ENCODE measurements at places on chromosomes 2 and 18.

GRCh38 chr2:28247290-28247689 is 145.4 kb upstream of the FOSL2 start:
- no peak for DNase-seq

DNA sequence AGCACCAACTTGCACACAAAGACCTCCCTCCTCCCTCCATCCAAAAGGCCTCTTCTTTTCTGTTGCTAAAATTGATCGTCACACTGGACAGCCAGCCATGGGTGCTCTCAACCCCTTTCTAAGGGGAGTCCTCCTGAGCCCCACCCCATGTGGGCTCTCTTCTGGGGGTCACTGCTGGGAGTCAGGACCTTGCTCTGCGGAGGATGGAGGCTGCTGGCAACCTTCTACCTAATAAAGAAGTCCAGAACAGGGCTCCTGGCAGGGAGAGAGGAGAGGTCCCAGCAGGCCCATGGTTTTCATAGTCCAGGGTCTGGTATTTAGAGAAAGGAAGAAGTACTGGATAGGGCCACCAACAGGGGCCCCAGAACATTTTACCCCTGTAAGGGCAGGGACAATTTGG is 67.6 kb upstream of the OTOS start:
- no peak for DNase-seq

DNA sequence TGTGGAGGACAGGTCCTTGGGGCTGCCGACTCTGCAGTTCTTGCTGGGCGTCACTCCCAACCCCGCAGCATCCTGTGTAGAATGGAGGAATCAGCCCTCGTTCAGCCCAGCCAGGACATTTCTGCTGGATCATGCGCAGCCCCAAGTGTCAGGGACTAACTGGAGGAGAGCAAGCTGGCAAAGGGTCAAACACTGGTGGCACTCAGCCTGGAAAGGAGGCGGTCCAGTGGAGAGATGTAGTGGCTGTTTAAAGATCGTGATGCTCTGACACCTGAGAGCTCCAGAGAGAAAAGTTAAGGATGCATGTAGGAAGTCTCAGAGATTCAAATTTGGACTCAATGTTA is 63.6 kb upstream of the SH3RF3 start:
- DNase-seq = no peak

GRCh38 chr18:12857215-12857905 is 26.7 kb downstream of the PTPN2 start:
- DNase-seq = no peak

DNA sequence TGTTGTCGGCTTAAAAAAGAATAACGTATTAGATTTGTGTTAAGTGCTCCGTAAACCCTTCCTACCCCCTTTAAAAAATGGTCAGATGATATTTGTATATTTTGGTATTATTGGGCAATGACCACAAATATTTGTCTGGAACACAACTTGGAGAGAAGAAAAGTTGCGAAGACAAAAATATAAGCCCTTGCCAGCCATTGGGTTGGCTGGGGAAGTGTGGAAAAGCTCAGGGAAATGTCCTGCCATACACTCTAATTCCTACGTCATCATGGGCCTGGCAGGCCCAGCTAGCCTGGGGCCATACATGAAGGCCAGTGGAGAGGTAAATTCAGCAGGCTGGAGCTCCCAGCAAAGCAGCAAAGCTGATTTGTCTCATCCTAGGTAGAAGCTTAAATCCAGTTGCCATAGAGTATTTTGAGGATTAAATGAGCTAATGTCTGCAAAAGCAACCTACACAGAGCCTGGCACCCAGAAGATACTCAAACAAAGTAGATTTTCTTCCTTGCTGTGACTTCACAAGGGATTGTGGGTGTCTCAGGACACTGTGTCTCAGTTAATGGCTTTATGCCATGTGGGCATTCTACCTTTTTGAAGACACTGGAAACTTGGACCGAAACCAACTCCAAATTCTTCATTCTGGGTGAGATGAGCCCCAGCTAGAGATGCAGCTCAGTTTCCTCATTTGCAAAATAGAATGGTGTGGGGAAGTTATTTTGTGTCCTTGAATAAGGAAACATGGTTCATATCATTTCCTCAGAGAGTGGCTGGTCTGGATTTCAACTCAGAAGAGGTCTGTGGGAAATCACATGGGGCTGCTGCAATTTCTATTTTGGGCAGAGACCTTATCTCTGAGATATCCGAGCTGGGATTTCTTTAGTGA is 87.9 kb upstream of the MAP4K3 start:
- DNase-seq = no peak

DNA sequence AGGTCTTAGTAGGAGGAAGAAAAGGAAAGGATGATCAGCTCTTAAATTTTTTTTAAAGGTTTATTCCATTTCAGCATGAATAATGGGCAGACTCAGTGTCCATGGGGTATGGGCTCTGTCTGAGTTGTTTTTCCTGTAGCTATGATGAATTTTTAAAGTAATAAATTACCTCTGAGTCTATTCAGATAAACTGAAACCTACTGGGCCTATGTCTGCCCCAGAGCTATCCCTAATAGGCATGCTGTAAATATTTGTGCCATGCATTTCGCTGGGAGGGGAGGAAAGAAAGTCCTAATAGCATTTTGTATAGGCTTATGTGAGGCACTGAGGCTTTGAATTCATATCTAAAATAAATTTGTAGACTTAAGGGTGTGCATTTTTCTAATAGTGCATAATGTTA is 210.4 kb upstream of the BOD1L2 start:
- no peak for DNase-seq

DNA sequence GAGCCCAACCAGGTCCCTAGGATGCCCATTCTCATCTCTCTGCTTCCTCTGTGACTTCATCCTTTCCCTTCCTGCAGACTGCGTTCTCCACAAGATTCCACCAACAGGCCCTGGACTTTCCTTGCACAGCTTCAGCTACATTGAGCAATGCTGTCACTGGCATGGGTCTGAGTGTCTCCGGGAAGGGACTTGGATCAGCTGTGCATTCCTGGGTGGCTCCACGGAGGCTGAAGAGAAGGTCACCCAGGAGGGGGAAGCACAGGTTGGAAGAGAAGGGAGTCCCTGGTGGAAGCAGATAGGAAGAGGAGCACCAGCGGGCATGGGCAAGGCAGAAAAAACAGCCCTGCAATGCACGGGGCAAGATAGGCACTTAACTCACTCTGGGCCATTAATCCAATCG is 140.5 kb downstream of the UXS1 start:
- DNase-seq = no peak

DNA sequence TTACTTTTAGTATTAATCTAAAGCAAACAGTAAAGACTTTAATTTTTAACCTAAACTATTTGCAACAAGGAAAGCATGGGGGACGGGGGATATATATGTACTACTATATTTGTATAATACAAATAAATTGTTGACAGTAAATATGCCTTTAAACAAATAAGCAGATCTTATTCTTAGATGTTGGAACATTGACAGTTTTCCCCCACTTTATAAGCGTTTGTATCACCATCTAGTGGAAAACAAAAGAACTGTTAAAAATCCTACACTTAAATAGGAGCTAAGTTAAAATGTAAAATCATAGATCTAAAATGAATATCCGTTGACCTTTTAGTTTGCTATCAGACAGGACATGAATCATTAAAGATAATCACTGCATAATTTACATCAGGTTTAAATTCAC is 50.0 kb downstream of the RBBP8 start:
- DNase-seq = peak; percentile 65

GRCh38 chr2:200477667-200478131 is 32.2 kb downstream of the KCTD18 start:
- no peak for DNase-seq

DNA sequence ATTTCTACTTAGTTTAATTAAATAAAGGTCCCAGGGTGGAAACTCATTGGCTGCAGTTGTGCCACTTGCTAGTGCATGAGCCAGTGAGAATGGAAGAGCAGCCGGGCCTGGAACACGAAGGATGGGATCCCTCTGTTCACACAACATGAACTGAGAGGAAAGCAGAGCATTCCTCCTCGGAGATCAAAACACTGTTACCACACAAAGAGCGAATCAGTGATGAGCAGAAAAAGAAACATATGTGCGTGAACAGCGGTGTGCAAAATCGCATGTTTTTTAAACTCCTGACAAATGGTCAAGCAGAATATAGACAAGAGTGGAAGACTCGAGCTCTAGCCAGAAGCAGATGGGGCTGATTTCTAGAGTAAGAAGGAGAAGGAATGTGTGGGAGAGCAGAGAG is 28.4 kb upstream of the ANKRD44 start:
- DNase-seq = no peak

GRCh38 chr2:241216211-241216761 is 27.8 kb downstream of the ANO7 start:
- no peak for DNase-seq

- DNase-seq = no peak
These were observed 17.8 kb downstream of the CEP68 start for GRCh38 chr2:65073879-65074565.

DNA sequence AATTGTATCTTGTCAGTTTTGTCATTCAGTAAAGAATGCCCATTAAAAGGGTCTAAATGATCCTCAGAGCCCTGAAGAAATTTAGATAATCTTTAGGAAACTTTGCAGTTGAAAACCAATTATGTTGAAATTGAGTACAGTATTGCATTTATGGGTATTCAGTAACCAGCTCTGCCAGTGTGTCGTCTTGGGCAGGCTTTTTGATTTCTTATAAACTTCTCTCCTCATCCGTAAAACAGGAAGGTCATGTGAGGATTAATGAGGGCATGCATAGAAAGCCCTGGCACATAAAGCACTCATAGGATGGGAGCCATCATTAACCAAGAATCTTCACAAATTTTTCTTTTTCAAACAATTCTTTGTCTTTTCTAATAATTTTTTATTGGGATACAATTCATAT is 14.8 kb downstream of the PNO1 start:
- no peak for DNase-seq

DNA sequence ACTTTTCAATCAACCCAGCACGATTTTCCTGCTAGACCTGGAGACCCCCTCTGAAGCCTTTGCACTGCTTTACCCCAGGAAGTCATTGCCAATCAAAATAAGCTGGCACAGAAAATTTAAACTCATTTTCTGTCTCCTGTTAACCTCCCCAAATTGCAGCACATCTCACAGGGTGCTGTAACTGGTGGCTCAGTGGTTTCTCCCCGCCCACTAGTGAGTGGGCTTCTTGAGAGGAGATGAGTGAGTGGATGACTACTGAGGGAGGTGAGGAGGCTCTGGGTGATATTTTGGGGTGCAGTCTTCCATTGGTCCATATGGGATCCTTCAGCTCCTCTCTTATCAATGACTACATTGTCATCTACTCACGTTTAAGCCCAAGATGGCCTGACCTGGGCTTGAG is 239.8 kb upstream of the HS6ST1 start:
- DNase-seq = no peak

DNA sequence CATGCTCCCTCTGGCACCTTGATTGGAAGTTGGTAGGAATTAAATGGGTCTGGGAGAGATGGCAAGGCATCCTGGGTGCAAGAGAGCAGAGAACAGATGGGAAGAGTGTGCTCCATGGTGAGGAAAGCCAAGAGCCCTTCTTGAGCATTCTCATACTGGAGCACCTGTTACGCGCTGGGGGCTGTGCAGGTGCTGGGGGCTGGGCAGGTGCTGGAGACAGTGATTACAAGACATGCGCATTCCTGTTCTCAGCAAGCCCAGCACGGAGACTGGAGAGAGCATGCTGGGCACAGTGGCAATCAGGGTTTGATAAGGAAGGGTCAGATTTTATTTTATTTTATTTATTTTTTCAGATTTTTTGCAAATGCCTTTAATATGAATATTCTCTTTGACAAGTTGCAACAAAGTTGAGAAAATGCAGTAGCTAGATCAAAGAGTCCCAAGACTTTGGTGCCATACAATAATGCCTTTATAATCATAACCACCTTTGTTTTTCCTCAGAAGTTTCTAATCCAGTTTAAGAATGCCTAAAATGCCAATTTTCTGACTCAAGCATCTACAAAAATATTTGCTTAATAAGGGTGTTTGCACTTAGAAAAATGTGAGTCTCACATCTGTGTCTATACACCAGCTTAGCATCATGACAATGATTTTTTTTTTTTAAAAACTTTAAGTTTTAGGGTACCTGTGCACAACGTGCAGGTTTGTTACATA is 193.3 kb downstream of the RNF152 start:
- DNase-seq = no peak

DNA sequence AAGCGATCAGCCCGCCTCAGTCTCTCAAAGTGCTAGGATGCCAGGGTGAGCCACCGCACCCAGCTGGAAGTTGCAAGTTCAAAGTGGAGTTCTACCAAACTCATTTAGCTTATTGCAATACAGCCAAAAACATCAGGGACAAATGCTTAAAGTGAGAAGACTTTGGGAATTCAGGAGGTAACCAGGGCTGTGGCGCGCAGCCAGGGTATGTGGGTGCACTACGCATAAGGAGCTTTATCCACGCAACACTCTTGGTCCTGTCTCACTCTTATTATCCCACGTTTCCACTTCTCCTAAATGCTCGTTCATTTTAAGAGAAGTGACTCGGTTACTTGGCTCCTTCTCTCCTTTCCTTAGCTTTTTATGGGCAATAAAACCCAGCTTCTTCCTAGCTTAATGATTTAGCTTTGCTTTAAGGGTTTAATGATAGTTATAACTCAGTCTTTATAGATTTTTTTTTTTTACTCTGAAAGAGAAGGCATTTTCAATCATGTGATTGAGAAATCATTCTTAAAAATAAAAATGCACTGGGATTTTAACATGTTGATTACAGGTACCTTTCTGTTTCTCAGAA is 199.8 kb downstream of the KCNE4 start:
- no peak for DNase-seq

GRCh38 chr18:59559528-59559927 is 137.7 kb downstream of the CCBE1 start:
- DNase-seq = no peak

DNA sequence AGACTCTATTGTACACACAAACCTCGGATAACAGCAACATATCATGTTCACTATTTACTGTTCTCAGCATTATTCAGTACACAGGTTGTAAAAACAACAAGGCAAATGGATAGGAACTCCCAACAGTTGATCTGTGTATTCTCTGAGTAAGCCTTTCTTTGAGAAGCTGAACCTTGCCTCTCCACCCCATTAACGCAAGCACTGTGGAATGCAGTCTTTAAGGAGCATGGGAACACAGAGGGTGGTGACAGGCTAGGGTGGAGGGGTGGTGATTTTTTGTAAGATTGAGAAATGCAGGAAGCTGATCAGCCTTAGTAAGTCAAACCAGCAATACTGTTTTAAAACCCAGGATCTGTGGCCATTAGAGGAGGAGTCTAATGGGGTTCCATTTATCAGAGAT is 19.6 kb upstream of the SERPINB11 start:
- DNase-seq = no peak

- no peak for DNase-seq
These were observed 37.8 kb downstream of the GATA6 start for GRCh38 chr18:22207021-22207758.

GRCh38 chr18:35267809-35268208 is 22.2 kb downstream of the ZSCAN30 start:
- DNase-seq = no peak

DNA sequence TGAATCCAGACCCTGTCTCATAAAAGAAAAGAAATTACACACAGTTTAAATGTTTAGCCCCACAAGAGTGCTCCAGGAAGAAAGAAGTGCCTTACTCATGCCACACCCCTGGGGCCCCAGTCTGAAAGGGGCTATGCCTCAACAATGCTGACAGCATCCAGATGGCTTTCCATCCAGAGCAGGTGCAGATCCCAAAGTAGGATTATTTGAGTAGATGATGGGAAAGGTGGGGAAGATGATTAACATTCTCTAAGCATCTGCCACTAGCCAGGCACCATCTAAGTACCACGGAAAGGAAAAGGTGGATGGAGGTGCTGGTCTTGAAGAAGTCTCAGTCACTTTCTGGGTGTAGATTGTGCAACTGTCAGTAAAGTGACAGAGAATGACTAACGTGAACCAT is 16.3 kb downstream of the DPYSL5 start:
- no peak for DNase-seq

- DNase-seq = no peak
These were observed 548.1 kb downstream of the ADCYAP1 start for GRCh38 chr18:1452821-1453220.

GRCh38 chr2:230809015-230809414 is 55.7 kb upstream of the ITM2C start:
- DNase-seq = no peak
